ENCODE measurements at places on chromosomes 5 and 9. TPM values are rescaled to one million over a fixed set of nuclear protein-coding genes. Genes with fewer than 3 reads are reported as not detected.

The CCDC192 gene
- 0.79 TPM for polyA plus RNA-seq

The MZB1 gene
- polyA plus RNA-seq = 0.90 TPM

The MCC gene
- polyA plus RNA-seq = 35.5 TPM

The PAX5 gene
- polyA plus RNA-seq = 0.20 TPM

The TMEM232 gene
- polyA plus RNA-seq = 2.8 TPM

The DDX4 gene
- polyA plus RNA-seq = not detected

The MED10 gene
- 39.4 TPM for polyA plus RNA-seq

The NTRK2 gene
- 154 TPM for polyA plus RNA-seq

The CCNJL gene
- 8.6 TPM for polyA plus RNA-seq

The ANKRD18B gene
- polyA plus RNA-seq = 1.3 TPM

The CLK4 gene
- 71.1 TPM for polyA plus RNA-seq

The PRLR gene
- 1.5 TPM for polyA plus RNA-seq

The HMCN2 gene
- polyA plus RNA-seq = 0.86 TPM

The LIFR gene
- polyA plus RNA-seq = 75.3 TPM

The PCDHGB7 gene
- polyA plus RNA-seq = 15.7 TPM

The PCDHA12 gene
- 0.06 TPM for polyA plus RNA-seq

The SPINK6 gene
- polyA plus RNA-seq = not detected

The MTAP gene
- polyA plus RNA-seq = 32.5 TPM

The PTGES gene
- polyA plus RNA-seq = 5.9 TPM

The PDE6A gene
- polyA plus RNA-seq = 0.21 TPM
